ENCODE measurements at places on chromosomes 4 and X.
A peak's percentile ranks its signal among the peaks of the same experiment; 100 is the strongest.

- DNase-seq, result no peak
Measured at GRCh38 chrX:119541188-119541587, 24.0 kb downstream of the STEEP1 start.

DNA sequence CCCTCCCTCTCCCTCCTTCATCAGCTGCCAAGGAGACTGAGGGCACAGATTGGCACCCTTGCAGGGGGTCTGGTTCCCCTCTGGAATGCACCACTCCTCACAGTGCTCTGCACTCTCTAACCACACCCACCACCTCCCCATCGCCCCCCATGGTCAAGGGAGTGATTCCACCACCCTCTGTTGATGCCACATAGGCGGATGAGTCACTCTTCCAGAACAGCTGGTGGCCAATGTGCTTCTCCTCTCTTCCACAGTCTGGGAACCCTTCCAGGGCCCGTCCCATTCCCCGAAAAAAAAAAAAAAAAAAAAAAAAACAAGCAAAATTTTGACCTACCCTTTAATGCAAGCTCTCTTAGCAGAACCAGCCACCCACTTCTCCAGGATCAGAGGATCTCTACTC lies 341.3 kb upstream of the KLF3 start:
- no peak for DNase-seq

- DNase-seq, result peak; percentile 56
Measured at GRCh38 chr4:184792950-184793555, 32.7 kb downstream of the ACSL1 start.

- DNase-seq, result no peak
Measured at GRCh38 chr4:31947101-31947500, 1226.9 kb downstream of the PCDH7 start.

- no peak for DNase-seq
Measured at GRCh38 chrX:8748855-8749254, 16.9 kb upstream of the ANOS1 start.

DNA sequence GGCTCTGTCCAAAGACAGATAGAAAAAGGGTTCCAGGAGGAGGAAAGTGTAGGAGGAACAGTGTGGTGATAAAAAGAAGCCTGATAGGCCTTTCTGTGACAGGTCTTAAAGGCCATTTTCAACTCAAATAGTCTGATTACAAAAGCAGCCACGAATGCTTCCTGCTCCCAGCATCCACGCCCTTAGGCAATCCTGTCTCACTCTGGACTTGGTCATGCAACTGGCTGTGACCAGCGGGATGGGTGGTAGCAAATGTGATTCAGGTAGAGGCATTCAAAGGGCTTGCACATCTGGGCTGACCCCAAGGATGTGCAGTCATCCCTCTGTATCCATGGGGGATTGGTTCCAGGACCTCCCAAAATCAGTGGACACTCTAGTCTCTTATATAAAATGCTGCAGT lies 14.4 kb upstream of the SEPSECS start:
- DNase-seq, result no peak

- DNase-seq, result no peak
Measured at GRCh38 chr4:25076625-25077398, 46.1 kb upstream of the LGI2 start.

DNA sequence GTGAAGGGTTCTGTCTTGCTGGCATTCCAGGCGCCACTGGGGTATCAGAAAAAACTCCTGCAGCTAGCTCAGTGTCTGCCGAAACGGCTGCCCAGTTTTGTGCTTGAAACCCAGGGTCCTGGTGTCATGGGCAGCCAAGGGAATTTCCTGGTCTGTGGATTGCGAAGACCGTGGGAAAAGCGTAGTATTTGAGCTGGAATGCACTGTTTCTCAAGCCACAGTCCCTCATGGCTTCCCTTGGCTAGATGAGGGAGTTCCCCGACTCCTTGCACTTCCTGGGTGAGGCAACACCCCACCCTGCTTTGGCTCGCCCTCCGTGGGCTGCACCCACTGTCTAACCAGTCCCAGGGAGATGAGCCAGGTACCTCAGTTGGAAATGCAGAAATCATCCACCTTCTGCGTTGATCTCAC lies 40.1 kb downstream of the NOP14 start:
- no peak for DNase-seq

GRCh38 chr4:141957416-141957815 lies 321.0 kb downstream of the IL15 start:
- DNase-seq, result no peak

GRCh38 chr4:40377512-40378365 lies 42.6 kb downstream of the CHRNA9 start:
- no peak for DNase-seq

GRCh38 chrX:129958083-129958465 lies 24.4 kb upstream of the BCORL1 start:
- DNase-seq, result no peak

- DNase-seq, result no peak
Measured at GRCh38 chr4:57084360-57084759, 25.8 kb downstream of the IGFBP7 start.

DNA sequence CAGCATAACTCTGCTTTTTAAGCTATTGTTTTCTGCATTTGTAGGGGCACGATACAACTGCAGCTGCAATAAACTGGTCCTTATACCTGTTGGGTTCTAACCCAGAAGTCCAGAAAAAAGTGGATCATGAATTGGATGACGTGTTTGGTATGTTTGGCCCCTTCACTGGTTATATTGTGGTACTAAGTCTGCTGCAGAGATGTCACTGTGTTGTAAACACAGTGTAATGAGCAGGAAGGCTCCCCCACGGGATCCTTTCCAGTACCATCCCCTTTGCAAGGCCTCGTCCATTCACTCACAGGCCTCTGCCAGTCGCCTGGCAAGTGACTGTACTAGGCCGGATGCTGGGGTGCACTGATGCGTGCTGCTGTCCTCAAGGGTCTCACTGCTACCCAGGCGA lies 13.8 kb downstream of the CYP4V2 start:
- no peak for DNase-seq

- peak; percentile 52 for DNase-seq
Measured at GRCh38 chrX:10098270-10098713, 58.5 kb upstream of the CLCN4 start.
